ENCODE measurements at places on chromosomes 2 and 18.

DNA sequence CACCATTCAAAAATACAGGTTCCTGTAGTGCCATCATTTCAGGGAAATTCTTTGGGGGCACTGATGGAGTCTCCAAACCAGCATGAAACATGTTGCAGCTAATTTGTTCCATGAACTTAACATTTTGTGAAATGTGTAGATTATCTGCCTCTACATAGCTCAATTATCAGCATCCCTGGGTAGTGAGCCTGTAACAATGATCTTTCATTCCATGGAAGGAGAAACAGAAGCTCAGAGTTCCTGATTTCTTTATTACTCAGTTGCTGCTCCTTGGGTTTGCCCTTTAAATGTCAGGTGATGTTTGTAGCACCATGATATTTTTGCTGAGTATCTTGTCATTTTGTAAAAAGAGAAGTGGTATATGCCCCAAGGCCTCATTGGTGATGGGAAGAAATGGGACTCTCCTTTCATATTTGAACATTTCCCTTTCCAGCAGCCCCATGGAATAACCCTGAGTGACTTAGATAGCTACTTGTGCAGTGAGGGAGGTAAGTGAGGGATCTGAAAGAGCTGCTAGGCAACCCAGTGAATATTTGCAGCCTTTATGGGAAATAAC is 146.9 kb downstream of the CERS6 start:
- no peak for DNase-seq

- DNase-seq: no peak
Observed at GRCh38 chr2:10525573-10526265, 77.6 kb upstream of the ODC1 start.

DNA sequence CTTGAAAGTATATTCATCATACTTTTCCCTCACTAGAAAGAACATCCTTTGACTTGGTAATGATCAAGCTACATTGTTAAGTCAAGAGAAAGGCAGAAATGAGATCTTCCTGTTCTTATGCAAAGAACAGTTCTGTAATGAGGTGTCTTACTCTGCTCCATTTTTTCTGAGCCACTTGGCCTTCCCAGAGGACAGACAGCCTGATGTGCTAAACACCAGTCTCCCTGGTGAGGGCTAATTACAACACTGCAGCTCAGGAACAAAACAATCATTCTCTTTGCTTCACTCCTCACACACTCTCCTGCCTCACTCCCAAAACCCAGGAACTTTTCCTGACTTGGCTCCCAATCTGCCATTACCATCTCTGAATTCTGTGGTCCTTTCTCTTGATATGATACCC is 25.6 kb downstream of the TACR1 start:
- no peak for DNase-seq

GRCh38 chr2:200698217-200698616 is 112.4 kb downstream of the AOX1 start:
- DNase-seq: no peak

DNA sequence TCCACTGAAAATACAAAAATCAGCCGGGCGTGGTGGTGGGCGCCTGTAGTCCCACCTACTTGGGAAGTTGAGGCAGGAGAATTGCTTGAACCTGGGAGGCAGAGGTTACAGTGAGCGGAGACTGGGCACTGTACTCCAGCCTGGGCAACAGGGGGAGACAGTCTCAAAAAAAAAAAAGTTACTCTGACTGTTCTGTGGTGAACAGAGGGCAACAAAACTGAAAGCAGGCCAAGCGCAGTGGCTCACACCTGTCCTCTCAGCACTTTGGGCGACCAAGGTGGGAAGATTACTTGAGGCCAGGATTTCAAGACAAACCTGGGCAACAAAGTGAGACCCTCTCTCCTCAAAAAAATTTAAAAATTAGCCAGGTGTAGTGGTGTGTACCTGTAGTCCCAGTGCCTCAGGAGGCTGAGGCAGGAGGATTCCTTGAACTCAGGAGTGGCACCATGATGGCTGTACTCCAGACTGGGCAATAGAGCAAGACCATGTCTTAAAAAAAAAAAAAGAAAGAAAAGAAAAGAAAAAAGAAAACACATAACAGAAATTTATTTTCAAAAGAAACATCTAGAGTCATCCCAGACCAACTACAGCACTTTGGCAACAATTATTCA is 13.6 kb upstream of the RTN4 start:
- DNase-seq: no peak

- no peak for DNase-seq
Observed at GRCh38 chr18:3139406-3139805, 80.4 kb downstream of the MYOM1 start.

GRCh38 chr2:230589497-230590015 is 123.1 kb upstream of the CAB39 start:
- peak; percentile 32 for DNase-seq

- no peak for DNase-seq
Observed at GRCh38 chr2:136932700-136933099, 167.4 kb downstream of the THSD7B start.

- no peak for DNase-seq
Observed at GRCh38 chr2:240974771-240975572, 23.4 kb upstream of the SNED1 start.

- no peak for DNase-seq
Observed at GRCh38 chr18:55144193-55144930, 185.1 kb upstream of the CCDC68 start.

DNA sequence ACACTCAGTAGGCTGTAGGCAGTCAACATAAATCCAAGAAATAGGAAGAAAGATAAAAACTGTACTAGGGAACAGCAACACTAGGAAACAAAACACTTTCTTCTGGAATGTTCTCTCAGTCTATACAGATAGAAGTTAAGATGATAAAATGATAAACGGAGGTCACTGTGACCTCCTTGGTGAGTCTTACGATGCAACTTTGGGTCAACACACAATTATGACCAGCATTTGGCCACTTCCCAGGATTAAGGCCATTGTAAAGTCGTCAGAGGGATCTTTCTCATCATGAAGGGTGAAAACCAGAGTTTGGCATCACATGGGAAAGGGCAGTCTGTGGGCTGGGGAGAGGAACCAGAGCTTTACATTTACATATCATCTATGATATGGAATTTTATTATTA is 33.4 kb downstream of the LAMA3 start:
- DNase-seq: no peak

- DNase-seq: no peak
Observed at GRCh38 chr2:172374318-172375240, 52.8 kb upstream of the ITGA6 start.

DNA sequence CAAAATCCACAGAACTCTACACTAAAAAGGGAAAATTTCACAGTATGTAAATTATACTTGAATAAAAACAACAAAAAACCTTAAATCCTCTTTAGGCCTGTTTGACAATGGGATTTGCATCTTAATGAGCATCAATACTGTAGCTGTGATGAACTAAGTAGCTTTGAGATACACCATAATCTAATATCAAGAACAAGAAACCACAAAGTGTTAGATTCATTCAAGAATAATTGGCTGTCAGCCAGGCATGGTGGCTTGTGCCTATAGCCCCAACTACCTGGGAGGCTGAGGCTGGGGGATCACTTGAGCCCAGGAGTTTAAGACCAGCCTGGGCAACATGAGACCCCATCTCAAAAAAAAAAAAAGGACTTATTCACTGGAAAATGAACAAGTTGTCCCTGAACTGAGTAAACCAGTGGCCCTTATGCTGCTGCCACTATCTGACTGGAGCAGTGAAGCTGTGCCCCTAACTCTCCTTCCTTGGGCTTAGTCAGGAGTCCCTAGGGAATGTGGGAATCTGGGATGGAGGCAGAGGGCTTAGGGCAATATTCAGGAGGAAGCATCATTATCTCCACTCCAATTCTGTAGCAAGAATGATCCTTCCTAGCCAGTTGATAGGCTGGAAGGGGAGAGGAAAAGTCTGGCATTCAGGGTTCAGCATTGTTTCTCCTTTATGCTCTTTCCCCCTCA is 88.5 kb downstream of the PRKCE start:
- no peak for DNase-seq

- no peak for DNase-seq
Observed at GRCh38 chr18:64240316-64240715, 91.4 kb upstream of the LINC00305 start.

- no peak for DNase-seq
Observed at GRCh38 chr2:12847694-12848575, 131.2 kb downstream of the TRIB2 start.

DNA sequence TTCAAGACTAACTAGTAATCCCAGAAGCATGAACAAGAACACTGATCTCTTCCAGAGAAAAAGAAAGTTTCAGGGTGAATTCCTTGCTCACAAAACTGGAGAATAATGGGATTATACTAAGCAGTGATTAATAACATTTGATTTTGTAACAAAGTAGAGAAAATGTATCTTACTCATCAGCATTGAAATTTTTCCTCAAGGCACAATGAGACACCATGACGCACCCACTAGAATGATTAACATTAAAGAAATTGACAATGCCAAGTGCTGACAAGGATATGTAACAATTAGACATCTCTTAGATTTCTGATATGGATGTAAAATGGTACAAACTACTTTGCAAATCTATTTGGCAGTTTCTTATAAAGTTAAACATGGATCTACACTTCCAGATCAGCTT is 101.1 kb upstream of the EPHA4 start:
- DNase-seq: no peak

- no peak for DNase-seq
Observed at GRCh38 chr2:216635171-216635570, 2.0 kb downstream of the IGFBP2 start.

- no peak for DNase-seq
Observed at GRCh38 chr2:191385416-191386160, 140.4 kb downstream of the MYO1B start.

DNA sequence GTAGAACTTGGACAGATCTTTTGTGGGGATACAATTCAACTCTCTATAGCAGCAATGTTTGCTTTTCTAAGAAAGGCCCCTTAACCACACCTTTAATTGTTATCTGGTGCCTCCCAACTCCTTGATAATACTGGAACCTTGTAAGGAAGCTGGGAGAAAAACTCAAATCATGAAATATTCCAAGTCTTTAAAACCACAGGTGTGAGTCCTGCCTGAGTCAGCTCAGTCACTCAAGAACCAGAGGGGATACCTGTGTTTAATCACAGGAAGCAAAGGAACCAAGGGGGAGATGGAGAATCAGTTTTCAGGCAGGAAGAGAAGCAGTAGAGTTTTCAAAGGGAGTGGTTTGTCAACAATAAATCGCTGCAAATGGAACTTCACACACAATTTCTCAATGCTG is 159.9 kb downstream of the LAMA3 start:
- no peak for DNase-seq

- no peak for DNase-seq
Observed at GRCh38 chr2:52970642-52971041, 797.0 kb upstream of the CHAC2 start.

DNA sequence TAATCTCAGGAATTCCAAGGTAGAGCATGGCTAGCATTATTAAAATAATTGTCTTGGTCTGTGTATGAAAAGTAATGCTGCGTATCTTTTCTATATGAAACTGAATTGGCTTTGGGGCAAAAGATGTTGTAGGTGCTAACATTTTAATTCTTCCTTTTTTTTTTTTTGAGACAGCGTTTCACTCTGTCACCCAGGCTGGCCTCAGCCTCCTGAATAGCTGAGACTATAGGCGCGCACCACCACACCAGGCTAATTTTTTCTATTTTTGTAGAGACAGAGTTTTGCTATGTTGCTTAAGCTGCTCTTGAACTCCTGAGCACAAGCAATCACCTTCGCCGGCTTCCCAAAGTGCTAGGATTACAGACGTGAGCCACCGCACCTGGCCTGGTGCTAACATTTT is 172.6 kb upstream of the STON1 start:
- DNase-seq: no peak

DNA sequence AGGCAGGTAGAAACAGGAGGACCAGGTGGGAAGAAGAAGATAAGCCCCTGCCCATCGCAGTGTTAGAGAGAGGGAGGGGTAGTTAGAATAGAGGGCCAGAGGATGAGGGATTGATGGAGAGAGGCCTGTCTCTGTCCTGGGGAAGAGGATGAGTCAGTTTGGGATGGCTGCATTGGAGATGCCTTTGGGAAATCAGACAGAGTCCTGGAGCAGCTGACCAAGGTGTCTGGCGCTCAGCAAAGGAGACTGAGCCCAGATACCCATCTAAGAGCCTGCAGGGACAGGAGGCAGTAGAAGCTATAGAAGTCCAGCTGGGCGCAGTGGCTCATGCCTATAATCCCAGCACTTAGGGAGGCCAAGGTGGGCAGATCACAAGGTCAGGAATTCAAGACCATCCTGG is 177.8 kb upstream of the HAAO start:
- no peak for DNase-seq

GRCh38 chr2:221943076-221943810 is 355.6 kb downstream of the PAX3 start:
- no peak for DNase-seq

GRCh38 chr2:112887964-112888749 is 22.8 kb upstream of the IL37 start:
- DNase-seq: no peak

- DNase-seq: no peak
Observed at GRCh38 chr18:30682672-30683071, 359.9 kb downstream of the DSC3 start.

DNA sequence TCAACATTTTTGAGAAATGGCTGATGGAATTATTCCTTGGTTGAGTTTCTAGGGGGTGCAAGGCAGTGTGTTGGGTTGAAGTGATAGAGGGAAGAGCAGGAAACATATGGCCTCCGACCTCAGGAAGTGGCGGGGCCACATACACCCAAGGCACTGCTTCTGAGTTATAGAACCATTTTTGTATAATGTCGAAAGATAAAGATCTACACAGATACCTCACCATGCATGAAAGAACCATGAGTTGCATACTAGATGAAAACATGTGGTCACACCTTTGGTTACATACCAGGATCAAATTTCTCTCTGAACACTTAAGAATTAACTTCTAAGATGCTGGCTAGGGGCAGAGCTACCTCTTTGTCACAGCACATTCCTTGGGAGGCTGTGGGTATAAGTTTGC is 23.2 kb downstream of the LAMA3 start:
- no peak for DNase-seq

DNA sequence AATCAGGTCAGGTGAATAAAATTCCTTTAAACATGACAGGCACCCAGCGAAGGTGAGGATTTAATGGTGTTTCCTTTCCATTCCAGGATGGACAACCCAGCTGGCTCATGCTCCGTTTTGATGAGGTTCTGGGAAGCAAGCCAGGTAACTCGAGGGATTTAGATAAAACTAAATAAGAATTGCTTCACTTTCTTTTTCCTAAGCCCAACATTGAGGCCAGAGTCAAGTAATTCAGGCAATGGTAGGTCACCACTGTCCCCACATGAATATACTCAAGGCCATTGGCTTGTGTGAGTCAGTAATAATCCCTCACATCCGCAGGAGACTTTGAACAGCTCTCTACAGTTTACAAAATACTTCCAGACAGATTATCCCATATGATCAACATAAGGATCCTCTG is 16.2 kb upstream of the LRATD1 start:
- no peak for DNase-seq

GRCh38 chr2:218282173-218282991 is 9.9 kb downstream of the TMBIM1 start:
- no peak for DNase-seq

GRCh38 chr18:29726646-29727045 is 1315.9 kb downstream of the DSC3 start:
- DNase-seq: no peak

Measured in stimulated activated CD4-positive, alpha-beta T cell treated with anti-CD3 and anti-CD28 coated beads, Interleukin-4, amount 100 ng/mL, for 1 hour (primary cell).